ENCODE measurements at places on chromosomes 13 and 19.

DNA sequence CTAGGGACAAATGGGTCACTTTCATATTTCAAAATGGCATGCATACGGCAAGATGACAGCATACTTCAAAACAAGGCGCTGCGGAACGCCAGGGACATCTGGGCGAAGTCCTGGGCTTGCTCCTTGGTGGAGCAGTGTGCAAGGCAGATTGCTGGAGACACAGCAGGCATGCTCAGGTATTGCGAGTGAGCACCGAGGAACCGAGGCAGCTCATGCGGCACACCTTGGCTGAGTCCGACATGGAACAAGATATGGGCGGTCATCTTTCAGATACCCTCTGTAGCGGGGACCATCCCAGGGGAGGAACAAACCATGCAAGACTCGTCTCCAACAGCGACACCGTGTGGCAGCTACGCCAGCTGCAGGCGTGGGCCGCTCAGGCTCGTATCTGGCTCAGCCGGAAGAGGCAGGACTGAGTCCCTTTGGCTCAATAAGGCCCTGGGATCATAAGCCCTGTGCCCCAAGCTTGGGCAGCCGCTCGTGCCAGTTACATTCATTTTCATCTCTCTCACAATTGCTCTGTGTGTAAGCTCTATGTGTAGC lies 112.4 kb downstream of the NUFIP1 start:
- DNase-seq, result no peak

DNA sequence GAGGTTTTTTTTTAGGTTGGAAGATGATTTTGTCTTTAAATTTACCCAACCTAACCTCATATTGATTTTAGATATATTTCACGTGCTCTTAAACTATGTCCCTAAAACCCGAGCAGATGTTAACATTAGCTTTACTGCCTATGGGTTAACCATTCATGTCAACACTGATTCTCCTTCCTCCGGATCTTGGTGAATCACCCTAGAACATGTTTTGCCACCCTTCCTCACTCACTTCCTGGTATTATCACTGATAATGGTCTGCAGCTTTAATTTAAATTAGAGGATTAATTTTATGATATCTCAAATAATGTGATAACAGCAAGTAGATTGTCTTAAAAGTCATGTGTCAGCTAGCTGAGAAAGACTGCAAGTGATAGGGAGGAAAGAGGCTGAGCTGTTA lies 31.9 kb downstream of the HTR2A start:
- DNase-seq, result no peak

DNA sequence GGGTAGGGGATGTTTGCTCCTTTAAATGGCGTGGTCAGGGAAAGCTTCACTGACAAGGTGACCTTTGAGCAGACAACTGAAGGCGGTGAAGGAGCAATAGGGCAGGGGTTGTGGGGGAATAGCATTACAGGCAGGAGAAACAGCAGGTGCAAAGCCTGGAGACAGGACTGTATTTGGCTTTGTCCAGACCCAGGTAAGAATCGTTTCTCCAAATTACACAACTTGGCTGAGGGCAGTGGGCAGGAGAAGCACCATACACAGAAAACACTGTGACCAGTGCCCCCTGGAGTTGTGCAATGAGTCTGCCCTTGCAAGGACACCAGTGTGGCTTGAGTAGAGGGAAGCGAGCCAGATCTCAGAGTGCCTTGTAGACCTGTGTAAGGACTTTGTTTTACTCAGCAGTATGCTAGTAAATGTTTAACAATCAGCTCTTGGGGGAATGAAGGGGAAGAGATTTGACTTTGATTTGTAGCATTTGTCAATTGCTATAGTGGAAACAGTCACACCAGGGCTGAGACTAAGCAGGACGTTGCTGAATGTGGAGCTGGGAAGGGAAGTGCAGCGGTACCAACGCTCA lies 360.0 kb downstream of the DCT start:
- DNase-seq, result no peak

DNA sequence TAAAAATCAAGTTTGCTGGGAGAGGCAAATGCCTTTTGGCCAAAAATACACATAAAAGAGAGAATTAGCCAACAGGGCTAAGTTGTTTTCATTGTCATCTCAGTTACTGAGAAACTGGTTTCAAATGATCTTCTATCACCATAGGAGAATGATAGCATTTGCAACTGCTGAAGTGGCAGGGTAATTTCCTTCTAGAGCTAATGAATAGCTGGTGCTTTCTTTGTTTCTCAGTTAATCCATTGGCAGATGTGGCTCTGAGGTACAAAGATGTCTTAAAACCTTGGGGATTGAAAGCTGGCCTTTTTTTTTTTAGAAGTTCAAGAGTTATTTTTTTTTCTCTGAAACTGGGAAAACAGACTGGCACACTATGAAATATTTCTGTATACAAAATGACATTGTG lies 332.7 kb upstream of the KLF12 start:
- no peak for DNase-seq

GRCh38 chr19:16160445-16160942 lies 12.8 kb downstream of the CIB3 start:
- DNase-seq, result no peak

DNA sequence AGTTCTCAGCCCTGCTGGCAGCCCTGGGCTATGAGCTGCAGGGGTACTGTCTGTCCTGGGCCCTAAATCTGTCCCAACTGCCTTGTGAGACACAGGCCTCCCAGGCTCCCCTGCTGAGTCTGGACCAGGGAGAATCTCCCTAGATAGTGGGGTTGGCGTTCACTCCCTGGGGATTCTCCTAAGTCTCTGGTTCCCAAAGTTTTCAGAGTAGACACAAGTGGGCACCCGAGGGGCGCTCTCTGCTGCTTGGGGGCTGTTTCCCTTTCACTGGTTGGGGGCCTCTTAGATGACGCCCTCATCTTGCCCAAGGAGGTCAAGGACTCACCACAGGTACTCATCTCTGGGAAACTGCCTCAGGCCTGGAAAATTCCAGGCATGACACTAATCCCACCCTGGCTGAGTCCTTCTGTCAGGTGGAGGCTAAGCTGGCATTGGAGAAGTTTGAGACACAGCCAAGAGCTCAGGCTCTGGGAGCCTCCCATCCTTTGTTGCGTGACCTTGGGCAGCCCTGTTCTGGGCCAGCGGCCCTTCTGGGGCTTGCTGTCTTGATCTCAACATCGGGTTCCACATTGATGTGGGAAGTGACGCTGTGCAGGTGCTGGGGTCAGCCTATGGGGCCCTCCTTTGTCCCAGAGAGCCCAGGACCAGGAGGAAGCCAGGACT lies 3.9 kb downstream of the RPL18A start:
- DNase-seq, result no peak

- no peak for DNase-seq
Measured at GRCh38 chr13:80116107-80116506, 224.8 kb downstream of the SPRY2 start.

DNA sequence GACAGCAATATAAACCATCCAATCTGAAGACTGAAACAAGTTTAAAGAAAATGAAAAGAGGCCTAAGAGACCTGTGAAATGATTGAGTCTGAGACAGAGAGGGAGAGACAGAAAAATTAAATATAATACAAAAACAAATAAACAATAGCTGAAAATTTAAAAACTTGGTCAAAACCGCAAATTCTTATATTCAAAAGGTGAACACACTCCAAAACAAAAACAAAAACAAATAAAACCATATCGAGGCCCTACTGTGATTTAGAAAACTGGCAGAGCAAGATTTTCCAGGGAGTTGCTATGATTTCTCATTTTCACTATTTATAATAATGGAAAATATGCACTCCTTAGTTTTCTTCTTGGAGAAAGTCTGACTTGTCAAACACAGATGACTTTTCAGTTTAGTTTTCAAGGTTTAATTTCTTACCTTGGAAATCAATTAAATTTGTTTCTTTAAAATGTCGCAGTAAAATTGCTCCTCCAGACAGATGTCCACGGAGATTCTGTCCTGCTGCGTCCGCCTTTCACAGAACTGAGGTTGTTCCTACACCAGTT lies 1420.3 kb downstream of the UQCRFS1 start:
- DNase-seq, result no peak

GRCh38 chr19:41449079-41449864 lies 6.3 kb downstream of the ERICH4 start:
- peak; percentile 87 for DNase-seq

DNA sequence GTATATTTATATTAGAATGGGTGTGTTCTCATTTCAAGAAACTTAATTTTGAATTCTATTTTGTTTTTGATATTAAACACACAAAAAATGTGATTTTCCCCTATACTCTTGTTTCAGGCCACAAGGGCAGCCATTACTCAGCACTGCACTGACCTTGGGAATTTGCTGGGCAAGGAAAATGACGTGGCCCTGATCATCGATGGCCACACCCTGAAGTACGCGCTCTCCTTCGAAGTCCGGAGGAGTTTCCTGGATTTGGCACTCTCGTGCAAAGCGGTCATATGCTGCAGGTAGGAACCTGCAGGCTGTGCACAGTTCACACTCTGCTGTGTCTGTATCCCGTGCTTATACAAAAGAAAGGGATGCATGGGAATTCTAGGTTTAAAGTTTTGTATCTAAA lies 327.3 kb downstream of the ATP8A2 start:
- DNase-seq, result no peak

GRCh38 chr19:40419780-40420179 lies 6.0 kb downstream of the SERTAD1 start:
- no peak for DNase-seq

- no peak for DNase-seq
Measured at GRCh38 chr19:42989851-42990250, 36.4 kb downstream of the PSG11 start.

DNA sequence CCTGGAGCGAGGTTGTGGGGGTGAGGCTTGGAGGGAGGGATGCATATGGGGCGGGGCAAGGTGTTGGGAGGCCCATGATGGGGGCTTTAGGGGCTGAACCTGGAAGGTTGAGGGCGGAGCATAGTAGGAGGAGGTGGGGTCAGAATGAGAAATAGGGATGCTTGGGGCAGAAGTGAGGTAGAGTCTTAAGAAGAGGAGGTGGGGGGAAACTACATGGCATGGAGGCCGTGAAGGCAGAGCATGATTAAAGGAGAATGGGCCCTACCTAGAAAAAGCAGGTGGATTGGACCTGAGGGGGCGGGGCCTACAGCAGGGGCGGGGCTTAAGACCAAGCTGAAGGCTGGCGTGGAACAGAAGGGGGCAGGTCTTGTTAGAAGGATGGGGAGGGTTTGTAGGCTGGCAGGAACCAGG lies 799 bp downstream of the NR1H2 start:
- no peak for DNase-seq

DNA sequence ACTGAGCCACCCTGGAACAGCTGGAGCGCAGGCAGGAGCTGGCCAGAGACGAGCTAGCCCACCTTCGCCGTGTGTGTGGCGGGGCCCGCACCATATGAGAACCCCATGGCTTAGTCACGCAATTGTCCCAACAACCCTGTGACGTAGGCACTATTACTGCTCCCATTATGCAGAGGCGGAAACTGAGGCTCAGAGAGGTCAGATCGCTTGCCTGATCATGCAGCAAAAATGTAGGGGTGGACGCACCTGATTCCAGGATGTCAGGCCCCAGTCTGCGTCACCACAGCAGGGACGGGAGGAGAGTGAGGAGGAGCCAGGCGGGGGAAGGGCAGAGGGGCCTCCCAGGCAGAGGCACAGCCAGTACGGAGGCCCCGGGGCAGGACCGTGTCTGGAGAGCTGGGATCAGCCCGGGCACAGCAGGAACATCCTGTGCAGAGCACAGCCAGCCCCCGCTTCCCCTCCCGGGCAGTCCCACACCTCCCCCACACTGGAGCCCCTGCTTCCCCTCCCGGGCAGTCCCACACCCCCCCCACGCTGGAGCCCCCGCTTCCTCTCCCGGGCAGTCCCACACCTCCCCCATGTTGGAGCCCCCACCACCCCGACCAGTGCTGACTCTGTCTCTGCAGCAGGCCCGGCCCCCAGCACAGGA lies 16.7 kb downstream of the PIP5K1C start:
- DNase-seq, result no peak

- no peak for DNase-seq
Measured at GRCh38 chr19:7980168-7980567, 25.3 kb downstream of the ELAVL1 start.

DNA sequence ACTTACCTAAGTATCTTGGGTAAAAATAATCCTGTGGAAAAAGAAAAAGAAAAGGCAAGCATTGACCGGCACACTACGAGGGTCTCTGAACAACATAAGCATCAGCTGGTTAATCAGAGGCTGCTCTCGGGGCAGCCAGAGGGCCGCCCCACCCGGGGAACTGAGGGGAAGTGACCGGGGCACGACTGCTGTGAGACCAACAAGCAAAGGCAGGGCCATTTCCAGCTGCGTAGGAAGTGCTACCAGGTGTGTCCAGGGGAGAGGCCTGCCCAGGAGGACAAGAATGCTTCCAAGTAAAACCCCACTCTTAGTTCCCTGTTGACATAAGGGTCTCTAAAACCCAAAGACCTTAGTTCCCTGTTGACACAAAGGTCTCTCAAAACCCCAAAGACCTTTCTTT lies 15.9 kb downstream of the GAS6 start:
- peak; percentile 45 for DNase-seq

DNA sequence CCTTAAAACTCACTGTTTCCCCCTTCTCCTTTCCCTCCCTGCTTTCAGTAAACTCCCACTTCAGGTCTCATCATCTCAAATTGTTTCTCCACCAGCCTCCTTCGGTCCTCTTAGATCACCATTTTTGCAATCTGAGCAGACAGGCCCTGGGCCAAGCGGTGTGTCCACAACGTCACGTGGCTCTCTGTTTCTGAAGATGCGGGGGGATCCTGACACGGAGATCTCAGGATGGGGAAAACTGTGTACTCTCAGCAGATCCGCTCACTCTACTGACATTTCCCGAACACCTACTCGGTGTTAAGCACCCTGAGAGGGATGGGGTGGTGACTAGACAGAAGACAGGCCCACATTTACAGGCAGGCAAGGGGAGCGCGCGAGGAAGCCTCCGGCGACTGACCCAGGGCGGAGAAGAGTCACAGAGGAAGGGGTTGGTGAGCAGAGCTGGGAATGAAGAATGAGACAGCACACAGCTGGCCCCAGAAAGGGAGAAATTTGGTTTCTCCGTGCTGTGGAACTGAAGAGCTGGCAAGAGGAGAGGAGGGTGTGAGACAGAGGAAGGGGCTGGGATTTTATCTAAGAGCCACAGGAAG lies 38.8 kb downstream of the SERP2 start:
- no peak for DNase-seq

DNA sequence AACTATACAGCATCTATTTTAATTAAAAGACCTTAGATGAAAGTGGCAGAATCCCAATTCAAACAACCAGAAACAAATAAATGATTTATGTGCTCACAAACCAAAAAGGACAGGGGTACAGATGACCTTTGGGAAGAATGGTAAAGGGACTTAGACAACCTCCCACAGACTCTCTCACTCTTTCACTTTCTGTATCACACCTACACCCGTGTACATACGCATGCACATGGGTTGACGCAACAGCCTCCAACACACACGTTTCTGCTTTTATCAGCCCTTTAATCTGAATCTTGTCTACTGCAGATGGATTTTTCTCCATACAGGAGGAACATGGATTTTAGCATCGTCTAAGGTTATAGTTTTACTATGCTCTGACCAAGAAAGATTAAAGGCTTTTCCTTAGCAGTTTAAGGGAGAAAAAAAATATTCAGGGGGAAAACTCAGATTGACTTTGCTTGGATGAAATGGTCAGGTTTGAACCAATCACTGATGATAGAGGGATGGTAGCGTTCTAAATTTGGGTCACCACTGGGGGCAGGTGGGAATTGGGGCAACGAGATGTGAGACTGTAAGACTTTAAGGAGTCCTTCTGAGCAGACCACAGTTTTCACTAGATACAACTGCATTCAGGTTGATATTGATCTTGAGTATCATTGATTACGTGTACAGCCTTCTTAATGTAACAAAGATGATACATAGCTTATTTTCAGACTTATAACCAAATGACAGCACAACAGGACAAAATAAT lies 166.1 kb downstream of the ITGBL1 start:
- DNase-seq, result no peak

- DNase-seq, result peak; percentile 47
Measured at GRCh38 chr13:112907286-112907685, 61.7 kb upstream of the MCF2L start.
